ENCODE measurements at places on chromosomes 13 and 19.

- no peak for DNase-seq
Measured at GRCh38 chr19:54014920-54015560, 23.6 kb downstream of the CACNG6 start.

DNA sequence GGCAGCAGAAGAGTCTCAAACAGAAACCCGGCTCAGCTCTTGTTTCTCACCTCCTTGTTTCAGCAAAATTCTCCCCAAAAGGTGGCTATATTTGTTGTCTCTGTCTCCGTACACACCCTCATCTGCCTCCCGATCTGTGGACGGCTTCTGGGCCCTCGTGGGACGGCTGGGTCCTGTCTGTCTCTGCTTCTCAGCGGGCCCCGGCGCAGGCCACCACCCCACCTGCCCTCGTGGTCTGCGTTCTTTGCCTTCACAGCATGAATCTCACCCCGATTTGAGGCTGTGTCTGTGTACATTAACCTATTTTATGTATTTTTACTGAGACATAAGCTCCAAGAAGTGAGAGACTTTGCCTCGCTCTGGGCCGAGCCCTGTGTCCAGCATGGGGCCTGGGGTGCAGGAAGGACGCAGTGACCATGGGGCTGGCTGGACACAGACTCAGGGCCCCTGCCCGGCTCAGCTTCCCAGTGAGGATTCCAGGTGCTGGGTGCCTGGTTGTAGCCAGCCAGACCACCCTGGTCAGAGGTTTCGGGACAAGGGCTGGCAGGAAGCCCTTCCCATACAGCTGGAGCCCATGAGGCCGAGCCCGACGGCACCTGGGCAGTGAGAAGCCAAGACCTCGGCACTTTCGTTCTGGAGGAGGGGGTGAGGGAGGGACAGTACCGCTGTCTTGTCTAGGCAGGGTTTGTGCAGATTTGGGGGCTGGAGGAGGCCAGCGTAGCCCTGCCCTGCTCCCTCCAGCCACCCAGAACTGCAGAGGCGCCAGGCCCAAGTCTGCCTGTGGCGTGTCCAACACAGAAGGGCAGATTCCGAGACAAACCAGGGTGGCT is 78.5 kb upstream of the MCF2L start:
- no peak for DNase-seq

- DNase-seq, result no peak
Measured at GRCh38 chr13:42041684-42042035, 6.8 kb upstream of the DGKH start.

DNA sequence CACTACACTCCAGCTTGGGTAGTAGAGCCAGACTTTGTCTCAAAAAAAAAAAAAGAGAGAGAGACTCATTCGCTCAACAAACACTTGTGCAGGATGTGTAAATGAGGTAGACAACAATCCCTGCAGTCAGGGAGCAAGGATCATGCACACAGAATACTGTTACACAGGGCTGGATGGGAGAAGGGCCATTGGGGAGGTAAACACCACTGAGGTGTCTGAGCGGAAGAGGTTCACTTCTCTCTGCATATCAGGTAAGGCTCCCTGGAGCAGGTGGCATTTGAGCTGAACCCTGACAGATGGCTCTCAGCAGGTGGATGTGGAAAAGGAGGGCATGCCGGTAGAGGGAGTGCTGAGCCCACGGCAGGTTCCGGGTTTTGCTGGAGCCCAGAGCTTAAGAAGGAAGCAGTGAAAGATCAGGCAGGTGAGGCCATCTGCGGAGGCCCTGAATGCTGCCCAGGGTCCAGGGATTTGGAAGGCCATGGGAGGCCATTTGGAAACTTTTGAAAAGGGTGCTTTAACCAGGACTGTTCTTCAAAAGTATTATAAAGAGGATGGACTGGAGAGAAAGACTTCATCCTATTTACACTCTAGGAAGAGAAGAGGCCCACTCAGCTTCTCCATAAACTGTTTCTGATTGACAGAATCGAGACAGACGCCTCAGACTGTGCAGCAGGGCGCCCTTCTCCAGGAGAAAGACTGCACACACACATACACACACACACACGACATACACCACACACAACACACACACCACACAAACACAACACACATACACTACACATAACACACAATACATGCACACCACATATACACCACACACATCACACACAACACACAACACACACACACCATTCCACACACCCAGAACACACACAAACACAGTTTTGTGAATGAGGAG is 199.4 kb downstream of the USP12 start:
- peak; percentile 23 for DNase-seq

DNA sequence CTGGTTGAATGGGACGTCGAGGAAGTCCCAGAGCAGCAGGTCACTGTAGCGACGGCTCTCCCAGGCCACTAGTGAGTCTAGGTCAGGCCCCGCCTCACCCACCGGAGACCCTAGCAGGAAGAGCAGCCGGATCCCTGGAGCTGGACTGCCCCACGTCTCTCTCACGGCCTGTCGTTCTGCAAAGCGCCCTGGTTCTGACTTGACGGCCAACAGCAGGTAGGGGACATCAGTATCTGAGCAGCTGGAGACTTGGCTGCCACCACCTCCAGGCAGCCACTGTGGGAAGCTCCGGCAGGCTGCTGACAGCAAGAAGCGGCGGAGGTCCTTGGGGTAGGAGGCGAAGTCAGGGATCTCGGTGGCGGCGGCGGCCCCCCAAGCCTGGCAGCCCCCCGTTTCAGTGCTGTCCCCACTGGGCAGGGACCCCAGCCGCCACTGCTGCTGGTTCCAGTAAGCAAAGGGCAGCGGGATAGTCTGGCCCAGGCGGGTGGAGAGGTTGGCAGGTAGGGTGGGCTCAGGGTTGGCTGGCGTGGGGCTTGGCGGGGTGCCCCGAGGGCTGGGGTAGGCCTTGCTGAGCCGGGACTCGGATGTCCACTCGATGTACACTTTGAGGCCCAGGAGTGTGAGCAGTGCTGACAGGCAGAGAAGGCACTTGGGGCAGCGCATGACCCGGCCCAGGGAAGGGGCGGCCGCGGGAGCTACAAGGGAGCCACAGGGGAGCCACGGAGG is 895 bp downstream of the B3GNT8 start:
- no peak for DNase-seq

GRCh38 chr19:33551676-33552075 is 30.1 kb upstream of the PEPD start:
- no peak for DNase-seq

DNA sequence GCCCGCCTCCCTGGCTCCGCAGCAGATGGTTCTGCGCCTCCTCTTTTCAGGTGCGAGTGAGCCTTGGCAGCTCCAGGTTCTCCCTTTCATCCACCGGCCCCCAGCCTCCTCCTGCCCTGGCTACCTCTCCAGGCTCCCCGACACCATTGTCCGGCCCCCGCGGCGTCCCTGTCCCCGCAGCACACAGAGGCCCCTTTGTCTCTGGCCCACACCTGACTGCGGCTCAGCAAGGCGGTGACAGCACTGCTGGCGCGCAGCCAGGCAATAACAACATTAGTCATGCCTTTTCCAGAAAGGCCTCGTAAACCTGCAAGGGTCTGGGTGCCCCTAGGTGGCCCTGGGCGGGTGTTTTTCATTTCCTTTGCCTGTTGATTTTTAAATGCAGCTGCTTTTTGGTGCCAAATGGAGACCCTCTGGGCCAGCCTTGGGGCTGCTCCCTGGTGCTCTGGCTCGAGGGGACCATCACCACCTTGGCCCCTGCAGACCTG is 73.2 kb upstream of the MEDAG start:
- DNase-seq, result no peak

- DNase-seq, result no peak
Measured at GRCh38 chr13:37395544-37395943, 203.0 kb downstream of the POSTN start.

- DNase-seq, result no peak
Measured at GRCh38 chr19:35039881-35040825, 1.4 kb upstream of the HPN start.

- DNase-seq, result peak; percentile 64
Measured at GRCh38 chr13:30735025-30735871, at the start of gene ALOX5AP. ALOX5AP (plus strand) TSS chr13:30735543; CDS start chr13:30735606, 63 bp downstream.

DNA sequence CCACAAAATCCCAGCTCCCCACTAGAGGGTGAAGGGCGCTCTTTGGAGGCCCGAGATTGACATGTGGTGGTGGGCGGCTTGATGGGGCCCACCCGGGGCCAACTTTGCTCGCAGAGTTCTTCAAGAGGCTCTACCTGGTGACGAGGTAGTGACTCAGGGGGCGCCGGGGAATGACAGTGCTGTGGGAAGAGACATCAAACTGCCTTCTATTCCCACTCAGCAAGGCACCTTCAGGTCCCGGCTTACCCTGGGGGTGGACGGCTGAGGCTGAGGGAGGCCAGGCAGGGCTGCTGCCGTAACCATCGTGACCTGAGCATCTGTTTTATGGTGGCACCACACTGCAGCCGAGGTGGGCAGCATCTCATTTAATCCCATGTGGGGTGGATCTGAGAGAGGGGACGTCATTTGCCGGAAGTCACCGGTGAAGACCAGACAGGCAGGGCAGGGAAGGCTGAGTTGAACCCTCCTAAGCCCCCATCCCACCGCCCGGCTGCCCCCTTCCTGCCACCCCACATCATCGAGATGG is 1.6 kb downstream of the LINGO3 start:
- DNase-seq, result no peak

- DNase-seq, result no peak
Measured at GRCh38 chr13:51501096-51501495, 48.3 kb upstream of the INTS6 start.

GRCh38 chr19:10126213-10126639 is 6.5 kb upstream of the EIF3G start:
- DNase-seq, result no peak

DNA sequence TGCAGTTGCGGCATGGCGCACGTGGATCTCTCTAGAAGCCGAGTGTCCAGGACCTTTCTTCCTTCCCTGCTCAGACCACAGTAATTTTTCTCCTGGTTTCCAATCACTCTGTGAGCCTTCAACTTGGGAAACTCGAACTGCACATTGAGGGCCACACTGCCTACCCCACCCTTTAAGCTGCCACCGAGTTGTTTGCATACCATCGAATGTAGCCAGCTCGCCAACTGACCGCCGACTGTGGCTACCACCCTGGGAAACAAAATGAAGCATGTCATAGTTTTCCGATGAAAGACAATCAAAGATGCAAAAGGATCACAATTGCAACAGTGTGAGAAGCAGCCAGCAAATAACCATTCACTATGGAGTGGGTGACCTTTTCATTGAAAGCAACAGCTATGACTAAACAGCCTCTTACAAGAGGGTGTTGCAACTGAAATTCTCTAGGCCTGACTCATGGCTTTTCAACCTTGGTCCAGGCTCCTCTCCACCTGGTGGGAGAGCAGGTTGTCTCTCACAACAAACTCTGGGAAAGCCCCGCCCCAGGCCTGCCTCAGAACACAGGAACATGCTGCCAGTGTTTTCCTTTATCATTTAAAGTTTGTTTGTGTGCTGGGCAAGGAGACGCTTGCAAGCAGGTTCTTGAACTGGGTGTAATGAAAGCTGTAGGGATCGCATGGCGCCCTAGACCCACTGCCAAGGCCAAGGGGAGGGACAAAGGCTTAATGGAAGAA is 141.7 kb upstream of the SERP2 start:
- no peak for DNase-seq

DNA sequence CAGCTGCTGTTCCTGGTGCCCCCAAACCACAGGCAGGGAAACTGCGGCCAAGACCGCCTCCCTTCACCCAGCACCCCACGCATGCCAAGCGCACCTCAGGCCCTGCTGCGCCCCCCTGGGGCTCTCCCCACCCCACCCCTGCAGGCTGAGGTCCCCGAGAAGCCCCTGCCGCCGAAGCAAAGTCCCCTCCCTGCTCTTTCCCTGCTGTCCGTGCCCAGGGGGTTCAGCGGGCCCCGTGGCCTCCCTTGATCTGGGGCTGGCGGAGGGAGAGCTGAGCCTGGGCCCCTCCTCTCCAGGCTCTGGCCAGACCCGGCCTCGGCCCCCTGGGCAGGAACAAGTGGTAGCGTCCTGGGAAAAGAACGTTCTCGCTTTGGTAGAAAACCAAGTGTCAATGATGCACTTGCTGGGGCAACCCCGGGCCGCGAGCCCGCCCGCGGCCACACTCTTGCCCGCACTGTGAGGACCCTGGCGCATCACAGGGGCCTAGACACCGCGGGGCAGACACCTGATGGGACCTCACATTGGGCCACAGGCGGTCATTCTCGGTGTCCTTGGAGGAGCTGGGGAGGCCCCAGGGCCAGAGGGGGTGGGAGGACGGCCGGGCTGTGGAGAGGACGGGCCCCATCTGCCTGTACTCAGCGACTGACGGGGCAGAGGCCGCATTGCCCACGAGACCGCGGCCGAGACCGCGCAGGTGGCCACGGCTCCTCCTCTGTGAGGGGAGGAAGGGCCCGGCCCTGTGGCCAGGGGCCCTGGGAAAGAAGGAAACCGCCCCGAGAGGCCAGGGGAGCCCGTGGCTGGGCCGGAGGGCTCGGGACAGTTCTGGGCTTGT is 29.0 kb downstream of the GPX4 start:
- peak; percentile 60 for DNase-seq

DNA sequence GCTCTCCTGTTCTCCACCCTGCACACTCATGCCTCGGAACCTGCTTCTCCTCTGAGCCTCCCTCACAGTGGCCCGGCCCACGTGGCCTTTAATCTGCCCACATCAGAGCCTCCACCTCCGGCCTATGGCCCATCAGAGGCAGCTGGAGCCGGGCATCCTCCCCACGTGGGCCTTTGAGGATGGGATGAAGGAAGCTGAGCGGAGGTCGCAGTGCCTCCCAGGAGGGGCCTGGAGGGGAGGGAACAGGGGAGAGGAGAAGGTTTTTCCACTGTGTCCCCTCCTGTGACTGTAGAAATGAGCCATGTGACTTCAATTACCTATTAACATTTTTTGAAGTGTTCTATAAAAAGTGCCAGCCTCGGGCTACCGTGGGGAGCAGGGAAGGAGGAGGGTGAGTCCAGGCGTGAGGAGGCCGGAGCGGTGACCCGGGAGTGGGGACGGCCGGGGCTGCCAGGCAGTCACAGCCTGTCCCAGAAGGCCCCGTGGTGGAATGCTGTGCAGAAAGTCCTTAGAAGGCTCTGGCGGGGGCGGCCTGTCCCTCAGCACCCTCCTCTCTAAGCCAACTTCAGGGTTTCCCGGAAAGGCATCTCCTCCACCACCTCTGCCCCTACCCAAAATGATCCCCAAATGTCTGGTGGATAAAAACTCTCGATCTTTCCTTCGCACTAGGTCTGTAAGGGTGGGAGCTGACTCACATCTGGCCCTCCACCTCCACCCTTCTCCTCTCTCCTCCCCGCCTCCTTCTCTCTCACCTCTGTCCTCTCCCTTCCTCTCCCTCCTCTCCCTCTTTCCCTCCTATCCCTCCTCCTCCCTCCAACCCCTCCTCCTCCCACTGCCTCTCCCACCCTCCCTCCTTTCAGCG is 24.8 kb upstream of the SLC1A5 start:
- DNase-seq, result no peak

- DNase-seq, result no peak
Measured at GRCh38 chr19:50315773-50316448, 13.3 kb downstream of the KCNC3 start.

GRCh38 chr13:112953591-112954487 is 15.2 kb upstream of the MCF2L start:
- DNase-seq, result no peak

GRCh38 chr13:43776006-43776405 is 10.8 kb downstream of the ENOX1 start:
- no peak for DNase-seq

- DNase-seq, result no peak
Measured at GRCh38 chr19:3639479-3639878, 12.9 kb upstream of the CACTIN start.

GRCh38 chr19:29422486-29423085 is 103.2 kb upstream of the VSTM2B start:
- DNase-seq, result no peak

GRCh38 chr19:29259867-29260281 is 46.9 kb upstream of the UQCRFS1 start:
- DNase-seq, result no peak
